Natural killer cell (primary cell): ENCODE measurements at places on chromosomes 16 and 17.

DNA sequence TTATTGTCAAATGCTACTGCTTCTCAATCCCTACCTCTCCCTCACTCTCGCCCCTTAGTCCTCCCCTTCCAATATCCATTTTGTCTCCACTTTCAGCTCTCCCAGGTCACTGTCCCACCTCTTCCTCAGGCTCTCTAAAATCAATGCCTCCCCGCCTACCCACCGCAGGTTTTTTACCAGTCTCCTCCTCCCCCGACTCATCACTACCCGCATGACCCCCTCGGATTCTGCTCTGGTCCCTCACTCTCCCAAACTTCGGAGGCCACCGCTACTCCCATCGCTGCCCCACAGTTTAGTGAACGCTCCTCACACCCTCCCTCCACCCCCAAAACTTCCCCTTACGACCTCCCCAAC lies 513 bp downstream of the CRLF3 start:
- DNase-seq: peak; percentile 57

DNA sequence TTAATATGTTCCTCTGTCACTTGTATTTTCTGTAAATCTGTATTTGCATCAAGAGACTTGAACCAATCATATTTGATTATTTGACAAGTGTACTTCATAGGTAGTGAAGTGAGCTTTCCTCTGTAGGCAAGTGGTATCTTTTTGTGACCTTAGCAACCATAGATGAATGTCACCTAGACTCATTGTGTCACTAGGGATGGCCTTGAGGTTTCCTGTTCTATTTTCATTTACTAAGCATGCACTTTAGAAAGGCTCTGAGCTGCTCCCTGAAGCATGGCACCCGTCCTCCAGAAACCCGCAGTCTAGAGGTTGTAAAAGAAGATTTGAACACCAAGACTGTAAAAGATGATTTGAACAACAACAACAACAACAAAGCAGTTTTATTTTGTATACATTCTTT lies 151.7 kb downstream of the PRKCB start:
- peak; percentile 29 for DNase-seq

- DNase-seq: no peak
These were observed 2.2 kb upstream of the BAHCC1 start for GRCh38 chr17:81392909-81393654.

- DNase-seq: no peak
These were observed 446.3 kb downstream of the SLC39A11 start for GRCh38 chr17:72646176-72646575.

DNA sequence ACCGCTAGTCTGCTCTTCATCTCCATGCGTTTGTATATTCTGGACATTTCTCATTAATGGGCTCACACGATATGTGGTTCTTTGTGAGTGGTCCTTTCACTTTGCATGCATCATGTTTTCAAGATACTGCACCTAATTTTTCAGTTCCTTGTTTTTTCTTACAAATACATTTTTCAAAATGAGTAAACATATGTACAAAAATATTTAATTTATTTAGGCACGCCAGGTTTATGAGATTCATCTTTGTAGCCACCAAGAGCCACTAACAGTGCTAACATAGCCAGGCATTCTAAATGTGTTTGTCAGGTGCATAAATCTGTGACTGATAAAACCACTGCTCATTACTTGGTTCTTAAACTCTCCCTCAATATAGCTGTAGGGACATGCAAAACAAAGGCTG lies 375.3 kb downstream of the WWOX start:
- DNase-seq: no peak

GRCh38 chr16:89060207-89060794 lies 33.4 kb upstream of the ACSF3 start:
- peak; percentile 25 for DNase-seq

DNA sequence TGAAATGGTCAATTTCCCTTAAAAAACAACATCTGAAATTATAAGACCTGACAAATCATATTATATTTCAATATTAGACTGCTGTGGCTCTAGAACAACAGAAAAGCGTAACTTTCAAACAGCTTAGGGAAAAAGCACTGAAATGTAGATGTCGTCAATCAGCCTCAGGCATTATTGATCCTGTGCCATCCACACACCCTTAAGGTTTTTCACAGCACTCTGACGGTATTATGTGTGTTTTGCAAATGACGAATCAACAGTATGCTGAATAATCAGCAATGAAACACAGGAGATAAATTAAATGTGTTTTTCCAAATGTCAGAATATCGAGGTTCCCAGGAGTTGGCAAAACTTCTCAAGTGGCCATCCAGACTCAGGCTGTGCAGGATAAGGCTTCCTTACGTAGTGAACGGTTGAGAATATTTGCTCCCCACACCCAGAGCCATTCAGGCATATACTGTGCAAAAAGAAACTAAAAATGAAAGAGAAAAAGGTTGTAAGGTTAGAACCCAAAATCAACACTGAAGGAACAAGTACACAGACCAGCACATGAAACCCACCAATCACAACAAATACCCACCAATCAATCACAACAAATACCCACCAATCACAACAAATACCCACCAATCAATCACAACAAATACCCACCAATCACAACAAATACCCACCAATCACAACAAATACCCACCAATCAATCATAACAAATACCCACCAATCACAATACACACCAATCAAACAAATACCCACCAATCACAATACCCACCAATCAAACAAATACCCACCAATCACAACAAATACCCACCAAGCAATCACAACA lies 7.7 kb upstream of the MBTPS1 start:
- DNase-seq: no peak

- DNase-seq: no peak
These were observed 65.9 kb downstream of the PCTP start for GRCh38 chr17:55816532-55817396.

GRCh38 chr16:48231727-48232492 lies 12.2 kb upstream of the LONP2 start:
- DNase-seq: no peak

- DNase-seq: no peak
These were observed 13.5 kb downstream of the COL1A1 start for GRCh38 chr17:50187751-50188530.

GRCh38 chr17:65005858-65006257 lies 50.7 kb downstream of the GNA13 start:
- DNase-seq: no peak

- peak; percentile 81 for DNase-seq
These were observed 6.8 kb upstream of the CA4 start for GRCh38 chr17:60142872-60143499.

DNA sequence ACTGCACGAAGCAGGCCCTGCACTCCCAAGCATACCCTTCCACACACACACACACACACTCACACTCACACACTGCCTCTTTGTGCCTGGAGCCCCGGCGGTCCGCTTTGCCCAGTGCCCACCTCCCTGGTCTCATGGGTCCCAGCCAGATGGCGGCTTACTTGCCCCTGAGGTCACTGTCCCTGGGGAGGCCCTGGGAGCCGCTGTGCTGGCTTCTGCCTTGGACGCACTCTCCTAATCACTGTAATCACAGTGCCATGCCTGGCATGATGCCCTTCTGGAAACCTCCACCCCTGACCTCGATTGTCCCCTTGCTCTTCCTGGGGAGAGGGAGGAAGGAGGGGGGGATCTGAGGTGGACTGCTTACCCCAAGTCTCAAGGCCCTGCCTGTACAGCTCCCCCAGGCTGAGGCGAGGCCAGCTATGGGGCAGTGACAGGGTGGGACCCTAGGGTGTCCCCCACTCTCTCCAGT lies 36.0 kb downstream of the ARHGAP23 start:
- DNase-seq: no peak

- DNase-seq: no peak
These were observed 13.3 kb downstream of the CAVIN1 start for GRCh38 chr17:42409523-42410318.

- no peak for DNase-seq
These were observed 27.9 kb upstream of the HSBP1 start for GRCh38 chr16:83779886-83780285.

- DNase-seq: peak; percentile 11
These were observed 51.4 kb downstream of the RAP1GAP2 start for GRCh38 chr17:2847381-2848333.

DNA sequence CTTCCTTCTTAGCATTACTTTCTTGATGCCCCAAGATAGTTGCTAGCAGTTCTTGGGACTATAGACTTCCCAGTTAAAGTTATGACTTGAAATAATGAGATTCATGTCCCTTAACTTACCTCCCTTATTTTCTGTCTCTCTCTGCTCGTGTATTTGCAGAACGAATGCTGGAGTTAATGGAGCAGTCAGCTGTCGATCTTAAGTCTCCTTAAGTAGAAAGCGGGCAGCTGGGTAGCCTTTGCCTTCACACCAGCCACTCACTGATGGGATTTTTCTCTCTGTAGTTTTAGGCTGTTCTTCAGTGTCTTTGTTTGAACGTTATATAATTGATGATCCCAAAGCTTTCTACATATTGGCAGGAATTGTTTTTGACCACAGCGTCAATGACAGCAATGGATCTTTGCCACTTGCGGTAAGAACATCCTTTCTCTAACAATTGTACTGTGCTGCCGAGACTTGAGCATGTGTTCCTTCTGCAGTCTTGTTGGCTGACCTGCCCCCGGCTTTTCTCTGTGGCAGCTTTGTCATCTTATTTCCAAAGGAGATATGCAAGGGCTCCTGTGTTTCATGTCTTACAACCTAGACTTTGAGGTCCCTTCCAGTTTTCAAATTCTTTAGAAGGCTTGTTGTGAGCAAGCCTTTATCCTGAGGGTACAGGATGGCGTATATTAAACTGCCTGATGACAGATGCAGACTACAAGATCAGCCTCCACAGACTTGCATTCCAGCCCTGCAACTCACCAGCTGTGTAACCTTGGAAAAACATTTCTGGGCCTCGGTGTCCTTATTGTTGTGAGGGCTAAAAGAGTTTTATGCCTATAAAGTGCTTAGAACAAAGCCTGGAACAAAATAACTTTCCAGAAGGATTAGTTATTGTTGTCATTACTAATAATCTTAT lies 25.1 kb upstream of the ABCA3 start:
- no peak for DNase-seq

DNA sequence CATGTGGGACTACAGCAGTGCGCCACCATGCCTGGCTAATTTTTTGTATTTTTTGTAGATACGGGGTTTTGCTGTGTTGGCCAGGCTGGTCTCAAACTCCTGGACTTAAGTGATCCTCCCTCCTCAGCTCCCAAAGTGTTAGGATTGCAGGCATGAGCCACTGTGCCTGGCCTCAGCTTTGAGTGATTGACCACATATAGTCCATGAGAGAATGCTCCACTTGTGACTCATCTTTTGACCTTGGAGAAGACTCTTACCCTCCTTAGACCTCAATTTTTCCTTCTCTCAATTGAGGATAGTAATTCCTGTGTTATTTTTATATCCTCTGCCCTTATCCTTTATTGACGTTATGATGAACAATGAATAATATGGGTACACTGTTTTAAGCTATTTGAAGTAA lies 30.9 kb upstream of the DUSP14 start:
- no peak for DNase-seq

DNA sequence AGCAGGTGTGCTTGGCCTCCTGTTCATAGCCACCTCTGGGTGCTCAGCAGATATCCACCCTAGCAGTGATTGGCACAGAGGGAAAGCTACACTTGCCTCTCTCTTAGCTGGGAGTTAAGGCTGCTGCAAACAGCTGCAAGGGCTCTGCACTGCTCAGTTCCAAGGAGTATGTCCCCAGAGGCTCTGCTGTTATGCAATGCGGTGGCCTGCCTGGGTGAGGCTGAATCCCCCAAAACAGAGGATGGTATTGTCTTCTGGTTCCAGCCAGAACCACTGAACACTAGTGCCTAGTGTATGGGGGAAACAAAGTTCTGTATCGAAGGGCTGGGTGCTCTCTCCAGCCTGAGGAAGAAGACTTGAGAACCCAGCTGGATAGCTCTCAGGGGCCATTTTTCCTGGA lies 16.8 kb downstream of the TMEM94 start:
- DNase-seq: no peak

GRCh38 chr16:8253718-8254117 lies 336.6 kb downstream of the TMEM114 start:
- DNase-seq: no peak

DNA sequence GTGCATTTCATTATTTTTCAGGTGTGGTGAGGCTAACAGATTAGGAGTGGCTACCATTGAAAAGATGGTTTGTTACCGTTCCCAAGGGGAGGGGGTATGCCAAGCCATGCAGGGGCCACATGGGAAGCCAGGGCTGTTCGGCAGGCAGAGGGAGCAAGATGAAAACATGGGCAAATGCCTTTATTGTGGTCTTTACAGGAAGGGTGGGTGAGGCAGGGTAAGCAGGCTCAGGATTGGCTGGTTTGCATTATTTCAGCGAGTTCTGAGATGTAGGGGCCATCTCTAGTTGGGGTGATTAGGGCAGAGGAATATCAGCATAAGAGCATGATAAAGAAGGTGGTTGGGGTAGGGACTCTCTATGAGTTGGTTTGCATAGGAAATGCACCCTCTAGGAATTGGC lies 117.6 kb downstream of the CCT6B start:
- no peak for DNase-seq

- no peak for DNase-seq
These were observed 58.9 kb downstream of the WWP2 start for GRCh38 chr16:69820926-69821541.

- DNase-seq: peak; percentile 84
These were observed 1.2 kb downstream of the CYBC1 start for GRCh38 chr17:82449131-82449882.

GRCh38 chr17:57779706-57780105 lies 34.6 kb upstream of the CCDC182 start:
- DNase-seq: no peak

GRCh38 chr16:11136600-11136999 lies 119.4 kb downstream of the SOCS1 start:
- DNase-seq: no peak

GRCh38 chr16:66651474-66651765 lies 45.1 kb downstream of the CMTM4 start:
- no peak for DNase-seq

DNA sequence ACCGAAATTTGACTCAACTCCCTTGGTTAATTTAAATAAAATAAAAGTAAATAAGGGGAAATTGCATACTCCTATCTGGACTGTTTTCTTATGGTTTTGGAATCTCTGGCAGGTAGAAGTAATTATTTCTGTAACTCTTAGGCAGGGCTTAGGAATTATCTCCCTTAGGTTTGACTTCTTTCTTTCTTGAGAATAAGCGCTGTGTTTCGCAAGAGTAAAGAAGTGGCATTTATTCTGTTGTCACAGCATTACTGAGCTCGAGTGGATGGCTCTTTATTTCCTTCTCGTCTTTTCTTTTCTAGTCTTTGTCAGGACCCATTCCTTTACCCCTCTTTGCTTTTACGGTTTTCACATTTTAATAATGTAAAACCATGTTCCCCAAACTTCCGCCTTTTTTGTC lies 633.2 kb downstream of the WWOX start:
- DNase-seq: no peak

- no peak for DNase-seq
These were observed 15.1 kb upstream of the ERN2 start for GRCh38 chr16:23728112-23728477.

GRCh38 chr17:50093807-50094206 lies 1.3 kb upstream of the PDK2 start:
- DNase-seq: no peak

GRCh38 chr17:34764716-34765115 lies 185.3 kb downstream of the TMEM132E start:
- no peak for DNase-seq

- no peak for DNase-seq
These were observed 525.8 kb upstream of the GOT2 start for GRCh38 chr16:59259950-59260319.
